ENCODE measurements at places on chromosomes 1 and 21.

DNA sequence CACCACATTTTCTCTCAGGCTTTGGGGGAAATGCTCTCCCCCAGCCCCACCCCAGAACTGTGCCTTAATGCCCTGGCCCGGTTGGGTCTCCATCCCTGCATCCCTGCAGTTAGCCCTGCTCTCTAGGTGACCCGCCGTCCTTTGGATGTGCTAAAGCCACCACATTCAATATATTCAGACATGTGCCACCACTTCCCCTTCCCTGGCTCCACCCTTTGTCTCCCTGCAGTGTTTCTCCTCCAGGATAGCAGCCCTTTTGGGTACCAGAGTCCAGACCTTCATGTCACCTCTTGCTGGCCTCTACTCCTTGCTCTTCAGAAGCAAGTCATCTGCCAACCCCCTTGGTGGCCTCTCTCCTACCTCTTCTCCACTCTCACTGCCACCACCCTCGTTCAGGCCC is 41.8 kb downstream of the RUNX1 start:
- no peak for DNase-seq

- DNase-seq: no peak
These were observed 1702.9 kb upstream of the B3GALT2 start for GRCh38 chr1:194889310-194889709.

- no peak for DNase-seq
These were observed 55.5 kb downstream of the OLFML3 start for GRCh38 chr1:114034567-114035303.

DNA sequence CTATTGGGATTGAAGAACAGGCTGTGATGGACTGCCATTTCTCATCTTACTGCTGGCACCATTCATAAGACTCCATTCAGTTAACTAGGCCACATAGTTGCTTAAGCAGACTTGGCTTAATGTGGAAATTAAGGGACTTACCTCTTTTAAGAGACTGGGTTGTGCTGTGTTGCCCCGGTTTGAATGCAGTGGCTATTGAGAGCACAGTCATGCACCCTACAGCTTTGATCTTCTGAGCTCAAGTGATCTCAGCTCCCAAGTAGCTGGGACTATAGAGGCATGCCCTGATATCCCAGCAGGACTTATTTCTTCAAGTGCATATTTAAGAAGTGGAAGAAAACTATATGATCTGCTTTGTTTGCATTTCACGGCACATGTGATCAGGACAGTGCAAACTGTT is 181.1 kb downstream of the RASAL2 start:
- no peak for DNase-seq

DNA sequence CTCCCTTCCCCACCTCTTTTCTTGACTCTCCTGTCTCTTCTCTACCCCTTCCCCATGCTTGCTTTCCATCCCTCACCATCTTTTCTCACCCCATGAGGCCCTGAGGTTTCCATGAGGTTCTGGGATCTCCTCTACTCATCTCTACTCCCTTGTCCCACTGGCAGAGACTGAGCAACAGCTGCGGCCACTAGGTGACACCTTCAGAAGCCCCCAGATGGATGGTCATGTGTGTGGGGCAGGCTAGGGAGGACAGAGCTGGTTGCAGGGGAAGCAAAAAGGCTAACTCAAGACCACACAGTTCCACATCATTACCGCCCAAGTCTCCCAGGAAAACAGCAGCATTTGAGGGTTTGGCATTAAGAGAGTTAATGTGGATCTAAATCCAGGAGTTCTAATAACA is 45.0 kb downstream of the LRRN2 start:
- no peak for DNase-seq

DNA sequence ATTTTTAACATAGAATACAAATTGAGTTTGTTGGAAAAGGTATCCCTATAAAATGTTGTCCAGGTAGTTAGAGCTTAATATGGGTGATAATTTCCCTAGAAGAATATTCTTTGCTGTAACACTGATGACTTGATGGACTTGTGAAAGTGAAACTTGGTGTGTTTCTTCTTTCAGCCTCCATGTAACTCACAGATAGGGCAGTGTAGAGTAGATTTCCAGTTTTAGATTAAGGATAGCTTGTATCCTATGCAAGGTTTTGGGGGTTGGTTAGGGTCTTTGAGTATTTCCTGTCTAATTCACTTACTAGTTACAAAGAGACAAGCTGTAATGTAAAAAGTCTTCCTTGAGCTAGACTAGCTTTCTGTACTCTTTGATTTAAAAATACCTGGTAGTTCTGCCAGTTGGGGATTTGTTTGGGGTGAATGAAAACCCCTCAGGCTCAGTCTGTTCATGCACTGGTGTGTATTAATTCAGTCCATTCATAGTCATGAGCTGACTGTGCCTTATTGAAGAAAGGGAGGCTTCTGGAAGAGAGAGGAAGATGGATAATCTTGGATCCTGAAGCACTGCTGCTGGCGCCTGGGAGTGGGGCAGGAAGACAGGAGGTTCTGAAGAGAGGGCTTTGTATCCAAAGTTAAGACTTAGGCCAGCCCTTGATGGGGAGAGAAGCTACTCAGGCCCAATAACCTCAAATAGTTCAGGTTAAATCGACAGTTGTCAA is 83.6 kb downstream of the CAMTA1 start:
- DNase-seq: no peak

- DNase-seq: no peak
These were observed 385.1 kb upstream of the USP24 start for GRCh38 chr1:55600242-55600641.

- no peak for DNase-seq
These were observed 75.3 kb downstream of the CD247 start for GRCh38 chr1:167442854-167443565.

DNA sequence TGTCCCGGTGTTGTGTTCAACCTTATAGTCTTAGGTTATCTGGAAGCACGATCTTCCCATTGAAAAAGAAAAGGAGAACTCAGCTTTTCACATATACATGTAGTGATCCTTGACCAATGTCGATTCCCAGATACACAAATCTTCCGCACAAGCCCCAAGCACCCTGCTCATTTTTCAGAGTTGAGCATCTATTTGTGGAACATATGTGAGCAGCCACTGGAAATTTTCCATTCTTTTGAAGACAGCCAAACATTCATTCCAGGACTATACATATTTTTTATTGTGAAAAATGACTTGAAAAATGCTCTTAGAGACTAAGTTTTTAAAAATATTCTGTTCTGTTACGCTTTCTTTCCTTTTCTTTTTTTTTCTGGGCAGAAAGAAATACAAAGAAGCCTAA is 371.9 kb downstream of the RGS7 start:
- no peak for DNase-seq

DNA sequence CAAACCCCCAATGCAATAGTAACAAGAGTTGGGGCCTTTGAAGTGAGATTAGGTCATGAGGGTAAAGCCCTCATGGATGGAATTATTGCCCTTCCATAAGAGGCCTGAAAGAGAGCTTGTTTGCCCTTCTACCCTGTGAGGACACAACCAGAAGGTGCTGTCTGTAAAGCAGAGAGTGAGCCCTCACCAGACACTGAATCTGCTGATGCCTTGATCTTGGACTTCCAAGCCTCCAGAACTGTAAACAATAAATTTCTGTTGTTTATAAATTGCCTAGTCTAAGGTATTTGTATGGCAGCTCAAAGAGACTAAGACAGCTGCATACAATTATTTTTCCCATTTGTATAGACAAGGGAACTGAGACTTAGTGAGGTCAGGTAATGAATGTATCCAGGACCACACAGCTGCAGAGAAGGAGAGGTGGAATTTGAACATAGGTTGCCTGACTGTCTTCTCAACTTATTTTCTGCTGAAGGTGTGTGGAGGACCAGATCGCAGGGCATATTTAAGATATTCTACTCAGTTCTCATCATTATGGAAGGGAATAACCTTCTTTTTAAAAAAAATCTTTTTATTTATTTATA is 18.7 kb downstream of the IL23R start:
- DNase-seq: no peak

- DNase-seq: no peak
These were observed 19.8 kb downstream of the HP1BP3 start for GRCh38 chr1:20767271-20767670.

Data from right kidney (tissue), 9 donors.